Stimulated activated CD8-positive, alpha-beta memory T cell treated with anti-CD3 and anti-CD28 coated beads, Interleukin-15, amount 100 ng/mL, for 1 hour (primary cell): ENCODE measurements at places on chromosomes 16 and 17.

DNA sequence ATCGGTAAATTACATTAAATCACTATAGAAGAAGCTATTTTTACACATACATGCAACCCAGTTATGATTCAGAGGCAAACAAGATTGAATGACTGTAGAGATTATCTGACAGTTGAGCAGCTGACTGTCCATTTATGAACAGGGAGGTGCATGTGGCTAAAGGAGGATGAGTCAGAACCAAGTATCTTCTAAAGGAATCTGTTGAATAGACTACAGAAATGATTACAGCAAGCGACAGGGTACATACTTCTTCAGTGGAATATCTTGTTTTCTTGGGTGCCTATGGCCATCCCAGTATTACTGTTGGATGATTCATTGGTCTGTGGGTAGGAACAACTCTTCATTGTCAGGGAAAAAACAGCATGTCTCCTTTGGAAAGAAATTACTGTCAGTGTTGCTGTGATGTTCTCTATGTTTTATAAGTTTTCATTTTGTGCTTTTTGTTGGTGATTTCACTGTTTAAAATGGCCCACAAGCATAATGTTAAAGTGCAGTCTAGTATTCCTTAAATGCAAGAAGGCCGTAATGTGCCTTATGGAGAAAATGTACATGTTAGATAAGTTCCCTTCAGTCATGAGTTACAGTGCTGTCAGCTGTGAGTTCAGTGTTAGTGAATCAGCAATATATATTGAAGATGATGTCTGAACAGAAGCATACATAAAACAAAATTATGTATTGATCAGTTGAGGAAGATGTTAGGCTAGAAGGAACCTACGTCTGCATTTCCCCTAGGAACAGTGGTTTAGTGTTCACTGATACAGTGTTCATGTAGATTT lies 27.0 kb downstream of the CBFB start:
- DNase-seq, result no peak

GRCh38 chr17:60303406-60304099 lies 88.4 kb downstream of the USP32 start:
- DNase-seq, result no peak

GRCh38 chr16:11738742-11739544 lies 3.7 kb downstream of the TXNDC11 start:
- no peak for DNase-seq

GRCh38 chr16:31356566-31357323 lies 1.8 kb downstream of the ITGAX start:
- no peak for DNase-seq

DNA sequence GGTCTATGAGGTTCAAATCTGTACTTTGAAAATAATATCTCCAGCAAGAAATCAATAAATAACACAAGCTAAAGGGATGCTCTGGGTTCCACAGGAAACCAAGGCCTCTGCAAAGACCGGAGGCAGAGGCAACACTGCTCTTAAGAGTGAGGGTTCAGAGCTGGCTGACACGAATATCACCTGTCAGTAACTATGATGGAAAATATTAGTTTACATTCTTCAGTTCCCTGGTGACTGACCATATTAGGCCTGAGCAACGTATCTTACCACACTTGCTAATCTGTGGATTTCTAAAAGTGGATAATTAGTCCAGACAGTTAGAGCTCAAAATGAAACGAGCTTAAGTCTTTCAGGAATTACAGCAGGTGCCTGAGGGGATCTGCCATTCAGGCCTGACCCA lies 459.3 kb downstream of the HS3ST3B1 start:
- no peak for DNase-seq

- DNase-seq, result no peak
Measured at GRCh38 chr17:46764709-46765401, 53.6 kb downstream of the WNT3 start.

- no peak for DNase-seq
Measured at GRCh38 chr16:50581845-50582244, 33.6 kb downstream of the NKD1 start.

GRCh38 chr16:897200-897543 lies 73.6 kb downstream of the LMF1 start:
- DNase-seq, result no peak

- no peak for DNase-seq
Measured at GRCh38 chr17:48564188-48565021, 13.7 kb downstream of the HOXB4 start.

GRCh38 chr16:4846901-4847773 lies at the start of the genes GLYR1 and UBN1:
Gene GLYR1, minus strand, starts transcription at chr16:4847288. Its CDS starts 23 bp downstream, at chr16:4847265.
Gene UBN1, plus strand, starts transcription at chr16:4847481. Its CDS starts 5,437 bp downstream, at chr16:4852918.
- DNase-seq, result peak; percentile 99

DNA sequence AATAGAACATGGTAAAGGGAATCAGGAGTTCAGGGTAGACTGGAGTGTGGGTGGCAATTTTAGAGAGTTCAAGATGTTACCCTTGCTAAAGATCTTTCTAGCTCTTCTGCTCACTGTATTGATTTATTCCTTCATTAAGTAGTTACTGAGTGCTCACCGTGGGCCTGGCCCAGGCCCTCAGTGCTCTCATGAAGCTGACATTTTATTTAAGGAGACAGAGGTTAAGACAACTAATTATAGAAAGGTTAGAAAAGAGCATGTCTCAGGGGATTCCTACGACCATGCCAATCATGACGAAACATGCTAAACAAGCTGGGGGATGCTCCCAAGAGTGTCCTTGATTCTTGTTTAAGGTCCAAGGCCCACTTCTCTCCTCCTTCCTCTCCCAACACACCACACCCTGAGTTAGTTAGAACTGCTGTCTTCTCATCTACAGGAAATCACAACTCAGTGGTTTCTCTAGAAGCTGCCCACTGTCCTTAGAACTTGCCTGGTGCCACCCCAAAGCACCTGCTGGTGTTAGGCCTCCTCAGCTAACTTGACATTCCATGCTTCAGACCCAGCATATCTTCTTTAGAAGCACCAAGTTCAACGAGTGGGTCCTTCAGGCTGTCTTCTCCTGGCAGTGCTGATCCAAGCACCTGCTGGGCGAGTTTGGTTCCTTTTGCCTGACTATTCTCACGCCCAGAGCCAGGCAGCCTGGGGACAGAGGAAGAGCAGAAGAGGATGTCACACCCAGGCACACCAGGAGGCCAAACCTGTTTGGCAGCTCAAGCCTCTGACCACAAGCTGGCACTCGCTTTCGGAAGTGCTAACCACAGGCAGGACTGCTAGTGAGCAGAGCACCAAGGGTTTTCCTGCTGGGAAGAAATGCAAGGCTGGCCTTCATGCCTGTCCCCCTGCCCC lies 79.0 kb downstream of the GAS7 start:
- no peak for DNase-seq

- no peak for DNase-seq
Measured at GRCh38 chr17:7774055-7774521, 56.5 kb downstream of the DNAH2 start.

DNA sequence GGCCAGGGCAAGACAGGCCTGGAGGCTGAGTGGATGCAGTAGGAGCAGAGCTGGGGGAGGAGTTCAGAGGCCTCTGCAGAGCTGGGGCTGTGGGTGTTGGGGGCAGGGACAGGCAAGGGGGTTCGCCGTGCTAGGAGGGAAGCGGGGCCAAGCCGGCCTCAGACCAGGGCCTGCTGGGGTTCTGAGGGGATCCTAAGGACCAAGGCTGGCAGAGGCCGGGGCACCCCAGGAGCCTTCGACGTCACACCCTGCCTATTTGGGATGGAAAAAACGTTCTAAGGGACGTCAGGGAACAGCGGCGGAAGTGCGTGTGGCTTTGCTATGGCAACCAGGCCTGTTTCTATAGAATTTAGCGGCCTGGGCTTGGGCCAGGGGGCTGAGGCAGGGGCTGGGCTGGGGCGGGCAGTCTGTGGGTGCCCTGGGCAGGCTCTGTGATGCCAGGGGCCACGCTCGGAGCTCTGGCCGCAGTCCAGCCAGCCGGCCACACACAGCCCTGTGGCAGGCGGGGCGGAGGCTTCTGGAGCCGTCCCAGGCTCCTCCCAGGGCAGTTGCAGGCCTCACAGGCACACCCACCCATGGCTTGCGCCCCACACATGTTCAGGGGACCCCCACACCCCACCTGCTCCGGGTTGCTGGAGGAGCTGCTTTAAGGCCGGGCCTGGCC lies 3.7 kb downstream of the TRAF7 start:
- DNase-seq, result no peak

DNA sequence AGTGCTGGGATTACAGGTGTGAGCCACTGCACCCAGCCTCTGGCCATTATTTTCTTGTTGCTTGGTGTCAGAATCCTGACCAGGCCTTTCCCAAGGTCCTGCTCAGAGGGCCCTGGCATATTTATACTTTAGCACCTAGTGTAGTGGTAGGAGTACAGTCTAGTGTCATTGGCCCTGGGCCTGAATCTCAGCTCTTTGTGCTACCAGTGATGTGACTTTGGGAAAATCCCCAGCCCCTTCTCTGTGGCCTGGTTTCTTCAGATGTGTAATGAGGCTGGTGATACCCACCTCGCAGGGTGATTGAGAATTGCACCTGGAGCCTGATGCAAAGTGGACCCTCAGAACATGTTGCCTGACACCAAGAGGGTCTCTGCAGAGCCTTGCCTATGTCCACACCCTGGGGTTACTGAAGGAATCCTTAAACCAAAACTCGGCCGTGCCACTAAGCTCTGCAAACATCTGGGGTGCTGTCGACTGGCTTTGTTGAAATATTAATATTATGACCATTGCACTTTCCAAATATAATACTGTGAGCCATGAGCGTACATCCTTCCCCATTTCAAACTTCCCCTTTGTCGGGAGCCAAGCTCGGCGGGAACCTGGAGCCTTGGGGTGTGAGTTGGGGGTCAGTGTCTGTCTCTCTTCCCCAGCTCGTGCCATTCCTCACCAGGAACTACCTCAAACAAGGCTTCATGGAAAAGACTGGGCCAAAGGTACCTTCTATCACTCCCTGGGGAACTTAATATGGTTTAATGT lies 18.0 kb upstream of the RNF135 start:
- DNase-seq, result no peak
